Activated T-cell treated with anti-CD3 and anti-CD28 coated beads for 24 hours (primary cell): ENCODE measurements at places on chromosomes 6 and 20.

DNA sequence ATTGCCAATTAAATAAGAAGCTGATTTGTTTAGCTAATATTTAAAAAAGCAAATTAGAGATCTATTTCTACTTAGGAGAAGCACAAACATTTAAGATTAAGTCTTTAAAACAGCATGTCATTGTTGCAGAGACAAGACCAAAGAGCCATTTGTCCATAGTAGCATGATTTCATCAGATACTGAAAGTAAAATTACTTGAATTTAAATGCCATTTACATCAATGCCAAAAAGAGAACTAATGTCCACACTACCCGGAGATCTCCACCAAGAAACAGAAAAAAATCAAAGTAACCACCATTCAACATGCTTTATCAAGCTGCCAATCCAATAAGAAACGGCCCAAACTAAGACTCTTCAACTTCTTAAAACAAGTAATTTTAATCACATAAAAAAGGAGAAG lies 15.7 kb downstream of the AURKA start:
- DNase-seq, result no peak

DNA sequence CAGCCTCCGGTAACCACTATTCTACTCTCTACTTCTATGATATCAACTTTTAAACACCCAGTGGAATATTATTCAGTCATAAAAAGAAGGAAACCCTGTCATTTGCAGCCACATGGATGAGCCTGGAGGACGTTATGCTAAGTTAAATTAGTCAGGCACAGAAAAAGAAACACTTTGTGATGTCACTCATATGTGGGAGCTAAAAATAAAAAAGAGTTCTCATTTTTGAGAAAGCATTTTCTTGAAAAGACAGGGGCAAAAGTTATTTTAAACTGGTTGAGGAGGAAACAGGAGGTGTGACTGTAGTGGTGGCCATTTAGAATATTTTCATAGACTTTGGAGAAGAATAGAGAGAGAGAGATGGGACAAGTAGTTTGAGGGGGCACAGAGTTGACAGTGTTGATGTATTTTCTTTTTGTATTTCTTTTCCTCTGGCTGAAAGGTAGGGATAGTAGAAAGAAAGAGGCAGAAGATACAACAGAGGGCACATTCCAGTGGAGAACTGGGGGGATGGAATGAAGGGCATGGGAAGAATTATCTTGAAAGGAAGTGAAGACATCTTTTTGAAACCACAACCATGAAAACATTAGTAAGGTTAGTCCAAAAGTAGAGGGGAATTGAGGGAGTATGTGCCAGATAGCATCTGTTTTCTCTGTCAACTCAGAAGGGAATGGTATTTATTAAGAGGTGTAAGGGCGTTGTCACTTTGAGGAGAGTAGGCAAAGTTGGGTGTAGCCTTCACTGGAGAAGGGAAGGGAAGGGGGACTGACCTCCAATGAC lies 181.3 kb upstream of the GMDS start:
- no peak for DNase-seq

GRCh38 chr20:31587545-31588389 lies 17.3 kb upstream of the ID1 start:
- DNase-seq, result no peak

DNA sequence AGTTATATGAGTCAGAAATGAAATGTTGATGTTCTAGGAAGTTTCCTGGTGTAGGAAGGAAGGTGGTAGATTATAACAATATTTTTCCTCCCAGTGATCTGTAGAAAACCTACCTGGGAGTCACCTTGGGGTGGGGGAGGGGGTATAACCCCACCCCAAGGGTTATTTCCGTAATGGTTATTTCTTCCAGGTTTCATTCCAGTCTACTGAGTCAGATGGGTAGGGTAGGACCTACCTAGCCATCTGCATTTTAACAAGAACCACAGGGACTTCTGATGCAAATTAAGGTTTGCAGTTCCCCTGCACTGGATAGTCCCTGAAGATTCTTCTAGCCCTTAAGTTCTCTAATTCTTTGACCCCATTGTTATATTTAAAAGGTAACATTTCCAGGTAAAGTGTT lies 88.9 kb downstream of the ARMC2 start:
- DNase-seq, result no peak

DNA sequence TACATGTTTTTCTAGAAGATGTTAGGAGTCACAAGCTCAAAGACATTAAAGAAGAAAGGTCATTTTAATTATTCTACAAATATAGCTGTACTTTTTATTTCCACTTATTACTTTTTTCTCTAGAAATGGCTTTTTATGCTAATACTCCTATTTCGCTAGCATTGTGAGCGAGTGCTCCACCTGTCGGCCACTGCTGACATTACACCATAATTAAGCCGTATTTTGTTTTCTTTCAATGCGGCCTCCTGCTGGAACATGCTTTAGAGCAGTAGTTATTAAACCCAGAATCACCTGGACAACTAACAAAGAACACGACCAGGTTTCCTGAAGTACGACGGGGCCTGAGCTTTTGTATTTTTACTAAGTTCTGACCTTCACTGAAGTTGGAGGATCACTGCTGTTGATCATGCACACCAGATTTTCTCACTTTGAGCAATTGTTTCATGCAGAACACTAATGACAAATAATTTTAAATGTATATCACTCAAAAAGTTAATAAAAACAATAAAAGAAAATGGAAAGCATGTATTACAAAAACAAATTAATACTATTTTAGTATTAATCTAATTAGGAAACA lies 74.1 kb upstream of the PAK5 start:
- peak; percentile 13 for DNase-seq

DNA sequence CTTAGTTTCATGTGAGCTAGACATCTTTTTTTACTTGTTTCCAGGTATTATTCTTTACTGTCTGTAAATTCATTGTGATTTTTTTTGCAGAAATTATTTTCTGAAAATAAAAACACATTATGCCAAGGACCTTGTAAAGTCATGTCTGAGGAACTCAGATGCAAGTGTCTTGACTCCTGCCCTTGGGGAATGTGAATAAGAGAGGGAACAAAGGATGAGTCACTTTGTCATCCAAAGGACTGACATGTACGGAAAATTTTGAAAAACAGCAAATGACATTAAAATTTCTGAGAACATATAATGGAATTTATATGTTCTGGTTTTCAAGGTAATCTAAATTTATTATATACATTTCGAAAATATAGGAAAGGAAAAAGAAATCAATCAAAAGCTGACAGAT lies 660.4 kb downstream of the CD109 start:
- no peak for DNase-seq

DNA sequence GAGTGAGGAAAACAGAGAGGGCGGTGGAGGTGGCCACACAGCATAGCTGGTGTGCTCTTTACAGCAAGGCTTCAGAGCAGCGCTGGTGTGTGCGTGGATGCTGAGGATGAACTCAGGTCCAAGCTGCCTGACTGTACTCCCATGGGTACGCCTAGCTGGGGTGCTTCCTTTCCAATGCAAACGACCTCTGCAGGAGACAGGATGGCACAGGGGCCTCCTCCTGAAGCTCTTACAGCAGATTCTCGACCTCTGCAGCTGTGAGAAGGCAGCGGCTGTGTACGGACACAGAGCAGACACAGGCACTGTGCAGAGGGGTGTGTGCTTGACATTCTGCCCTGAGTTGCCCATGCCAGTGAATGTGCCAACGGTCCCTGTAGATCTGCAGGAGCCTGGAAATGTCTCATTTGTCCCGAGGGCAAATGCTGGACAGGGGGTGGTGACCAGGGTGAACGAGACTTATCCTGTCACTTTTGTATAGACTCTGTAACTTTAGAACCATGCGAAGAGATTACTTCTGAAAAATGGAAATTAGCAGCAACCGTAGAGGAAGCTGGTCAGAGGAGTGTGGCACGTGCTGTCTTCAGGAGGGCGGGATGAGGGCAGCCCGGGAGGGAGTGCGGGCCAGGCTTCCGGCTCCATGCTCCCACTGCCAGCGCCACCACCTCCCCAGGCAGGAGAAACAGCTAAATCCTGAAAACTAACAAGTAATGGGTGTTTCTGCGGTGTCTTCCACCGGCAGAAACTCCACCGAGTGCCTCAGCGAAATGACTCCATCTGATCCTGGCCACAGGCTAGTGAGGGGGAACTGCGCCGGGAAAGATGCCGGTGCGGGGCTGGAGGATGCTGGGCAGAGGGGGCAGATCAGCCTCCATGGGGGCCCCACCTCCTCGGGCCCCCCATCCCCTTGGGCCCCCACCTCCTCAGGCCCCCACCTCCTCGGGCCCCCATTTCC lies 120.9 kb upstream of the RPS6KA2 start:
- no peak for DNase-seq

DNA sequence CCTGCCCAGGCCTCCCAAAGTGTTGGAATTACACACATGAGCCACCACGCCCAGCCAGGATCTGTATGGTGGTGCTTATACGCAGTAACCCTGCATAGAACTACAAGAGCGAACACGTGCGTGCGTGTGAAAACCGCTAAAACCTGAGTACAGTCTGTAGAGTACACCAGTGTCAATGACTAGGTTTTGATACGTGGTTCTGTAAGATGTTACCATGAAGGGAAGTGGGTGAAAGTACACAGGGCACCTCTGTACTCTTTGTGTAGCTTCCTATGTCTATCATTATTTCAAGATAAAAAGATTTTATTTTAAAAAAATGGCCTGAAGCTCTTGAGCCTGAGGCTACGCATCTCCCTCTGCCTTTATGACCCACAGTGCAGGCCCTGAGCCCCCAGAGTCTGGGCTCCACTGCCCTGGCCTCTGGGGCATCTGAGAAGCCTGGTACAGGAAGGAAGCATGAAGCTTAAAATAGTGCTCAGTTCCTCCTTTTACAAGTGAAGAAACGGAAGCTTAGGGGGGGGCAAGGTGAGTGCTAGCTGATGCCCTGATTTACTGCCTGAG lies 21.6 kb downstream of the LY86 start:
- no peak for DNase-seq

GRCh38 chr20:50331469-50332363 lies 141.1 kb downstream of the CEBPB start:
- DNase-seq, result no peak

DNA sequence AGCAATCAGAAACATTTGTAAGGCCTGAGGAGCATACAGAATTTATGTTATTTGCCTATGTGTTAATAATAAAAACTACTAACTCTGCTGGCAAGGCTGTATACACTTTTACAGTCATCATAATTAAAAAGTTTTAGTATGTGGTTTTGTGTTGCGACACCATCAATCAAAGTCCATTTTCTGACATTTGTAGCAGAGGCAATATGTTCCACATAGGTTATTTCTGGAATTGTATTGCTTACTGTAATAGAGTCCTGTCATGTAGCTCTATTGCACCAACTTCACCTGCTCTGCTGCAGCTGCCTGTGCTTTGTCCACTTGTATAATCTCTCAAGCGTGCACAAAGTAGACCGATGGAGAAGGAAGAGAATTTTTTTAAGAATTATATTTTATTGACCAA lies 501.8 kb downstream of the HACE1 start:
- no peak for DNase-seq

GRCh38 chr6:33872761-33873160 lies 69.0 kb upstream of the MLN start:
- DNase-seq, result no peak

DNA sequence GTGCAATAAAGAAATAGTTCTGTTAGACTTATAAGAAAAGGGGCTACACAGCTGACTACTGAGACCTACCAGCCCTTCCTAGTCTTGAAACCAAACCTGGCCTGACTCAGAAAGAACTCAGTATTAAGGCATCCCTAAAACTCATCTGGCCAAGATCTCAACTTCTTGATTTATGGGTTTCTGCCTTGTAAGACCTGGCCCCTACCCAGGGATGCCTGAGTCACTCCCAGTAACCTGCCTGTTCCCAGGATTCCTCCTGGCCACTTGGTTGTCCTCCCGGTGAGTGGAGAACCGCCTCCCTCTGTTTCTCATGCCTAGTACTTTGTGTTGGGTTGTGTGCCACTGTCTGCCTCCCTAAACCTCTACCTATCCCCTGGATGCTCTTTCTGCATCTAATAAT lies 189.4 kb upstream of the PREP start:
- DNase-seq, result no peak

DNA sequence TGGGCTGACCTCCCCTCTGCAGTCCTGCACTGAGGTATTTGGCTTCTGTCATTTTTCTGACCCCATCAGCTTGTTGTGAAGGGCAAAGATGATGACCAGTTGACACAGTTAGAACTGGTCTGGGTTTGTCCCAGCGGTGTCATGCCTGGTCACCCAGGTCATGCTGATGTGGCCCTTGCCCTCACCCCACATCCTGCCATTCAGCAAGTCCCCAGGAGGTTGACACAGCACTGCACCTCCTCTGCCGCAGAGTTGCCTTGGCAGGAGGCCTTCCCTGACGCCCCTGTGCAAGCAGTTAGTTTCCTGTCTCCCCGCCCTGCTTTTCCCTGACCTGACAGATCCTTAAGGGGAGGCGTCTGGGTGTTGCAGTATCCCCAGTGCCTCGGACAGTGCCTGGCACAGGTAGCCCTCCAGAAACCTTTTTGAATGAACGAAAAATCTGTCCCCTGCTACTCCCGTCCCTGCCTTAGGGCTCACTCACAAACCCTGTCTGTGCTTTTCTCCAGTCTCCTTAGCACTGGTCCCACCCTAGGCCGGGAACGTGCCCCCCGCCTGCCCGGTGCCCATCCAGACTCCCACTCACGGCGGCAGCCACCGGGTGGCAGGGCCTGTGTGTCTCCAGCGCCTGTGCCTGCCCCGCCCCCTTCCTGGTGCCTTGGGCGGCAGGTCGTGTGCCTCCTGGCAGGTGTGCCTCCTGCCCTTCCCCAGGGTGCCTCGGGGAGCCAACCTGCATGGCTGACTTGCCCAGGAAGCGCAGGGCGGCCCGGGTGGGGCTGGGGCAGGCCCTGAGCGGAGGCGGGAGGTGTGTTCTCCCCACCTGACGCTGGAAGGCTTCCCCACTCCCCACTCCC lies 146.3 kb upstream of the RNF24 start:
- no peak for DNase-seq

DNA sequence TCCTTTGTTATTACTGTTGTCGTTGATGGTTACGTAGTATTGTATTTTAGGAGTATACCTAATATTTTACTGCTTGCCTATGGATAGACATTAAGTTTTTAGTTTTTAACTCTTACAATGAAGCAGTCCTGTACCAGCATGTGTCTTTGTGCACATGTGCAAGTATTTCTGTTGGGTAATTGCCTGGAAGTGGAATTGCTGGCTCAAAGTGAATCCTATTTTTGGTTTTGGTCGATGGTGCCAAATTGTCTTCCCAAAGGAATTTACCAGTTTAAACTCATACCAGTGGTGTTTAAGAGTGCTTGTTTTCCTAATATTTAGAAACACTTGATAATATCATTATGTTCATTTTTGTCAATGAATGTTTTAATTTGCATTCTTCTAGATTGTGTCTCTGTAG lies 75.5 kb downstream of the ANKS1A start:
- DNase-seq, result no peak

GRCh38 chr6:47363736-47364135 lies 54.0 kb upstream of the TNFRSF21 start:
- DNase-seq, result no peak

- DNase-seq, result no peak
Measured at GRCh38 chr6:4804095-4804494, 27.9 kb downstream of the CDYL start.
